ENCODE measurements at places on chromosomes 3 and 15. TPM values are rescaled to one million over a fixed set of nuclear protein-coding genes. Genes with fewer than 3 reads are reported as not detected.

SUSD5 gene
- total RNA-seq: 2.6 TPM

P2RY1 gene
- total RNA-seq: 4.0 TPM

C3orf18 gene
- 19.6 TPM for total RNA-seq

TMEM266 gene
- total RNA-seq: not detected

PIGZ gene
- total RNA-seq: 9.5 TPM

MEX3B gene
- total RNA-seq: 0.73 TPM

UBE3A gene
- 106 TPM for total RNA-seq

IGF2BP2 gene
- total RNA-seq: 12.4 TPM

TICRR gene
- total RNA-seq: not detected

OPA1 gene
- total RNA-seq: 51.9 TPM

NECTIN3 gene
- total RNA-seq: 85.7 TPM

TMEM207 gene
- not detected for total RNA-seq

TOMM70 gene
- total RNA-seq: 53.6 TPM

SPESP1 gene
- total RNA-seq: 4.0 TPM

SHQ1 gene
- total RNA-seq: 17.7 TPM

ACSBG1 gene
- total RNA-seq: not detected

PLA2G4B gene
- 6.2 TPM for total RNA-seq

HEG1 gene
- total RNA-seq: 266 TPM

CYP1A1 gene
- total RNA-seq: 0.54 TPM

ACP3 gene
- 7.9 TPM for total RNA-seq

WDR93 gene
- total RNA-seq: 2.3 TPM

CHRNB4 gene
- not detected for total RNA-seq

TNFSF10 gene
- 24.4 TPM for total RNA-seq

FSD2 gene
- 1.6 TPM for total RNA-seq

CCR9 gene
- not detected for total RNA-seq

UBE2E1 gene
- total RNA-seq: 88.4 TPM

ATP13A4 gene
- 348 TPM for total RNA-seq

TGM5 gene
- not detected for total RNA-seq

GPR149 gene
- 0.11 TPM for total RNA-seq

SLC6A11 gene
- total RNA-seq: not detected

Measured in thyroid gland (tissue), 4 donors.